Substantia nigra (tissue), 51 donors: ENCODE measurements at places on chromosomes 1 and 21.

GRCh38 chr1:215872658-215873057 is 305.6 kb downstream of the KCTD3 start:
- DNase-seq = no peak

DNA sequence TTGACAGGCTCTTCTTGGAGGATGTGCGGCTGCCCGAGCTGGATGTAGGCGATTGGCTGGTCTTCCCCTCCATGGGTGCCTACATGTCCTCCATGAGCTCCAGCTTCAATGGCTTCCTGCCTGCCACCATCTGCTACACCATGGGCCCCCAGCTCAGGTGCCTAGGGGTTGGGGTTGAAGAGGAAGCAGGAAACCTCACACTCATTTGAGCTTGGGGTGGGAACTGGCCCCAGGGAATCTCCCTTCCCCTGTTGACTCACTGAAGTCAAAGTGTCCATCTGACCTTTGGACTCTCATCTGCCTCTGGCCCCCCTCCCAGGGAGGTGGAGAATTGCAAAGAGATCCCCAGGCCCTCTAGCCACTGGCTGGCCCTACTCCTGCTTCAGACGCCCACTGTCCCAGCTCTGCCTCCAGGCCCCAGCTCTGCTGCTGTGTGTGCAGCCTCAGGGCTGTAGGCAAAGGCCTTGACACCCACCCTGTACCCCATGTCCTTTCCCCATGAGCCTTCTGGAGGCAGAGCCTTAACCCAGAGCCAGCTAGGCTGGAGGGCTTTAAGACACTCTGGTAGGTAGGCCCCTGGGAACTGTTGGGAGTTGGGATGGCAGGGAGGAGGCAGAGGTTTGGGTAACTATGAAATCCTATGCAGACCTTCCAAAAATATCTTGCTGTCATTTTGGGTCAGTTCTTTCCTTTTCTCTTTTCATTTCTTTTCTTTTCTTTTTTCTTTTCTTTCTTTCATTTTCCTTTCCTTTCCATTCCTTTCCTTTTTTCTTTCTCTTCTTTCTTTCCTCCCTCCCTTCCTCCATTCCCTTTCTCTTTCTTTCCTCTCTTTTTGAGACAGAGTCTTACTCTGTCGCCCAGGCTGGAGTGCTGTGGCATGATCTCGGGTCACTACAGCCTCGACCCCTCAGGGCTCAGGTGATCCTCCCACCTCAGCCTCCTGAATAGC is 66.9 kb upstream of the TINAGL1 start:
- no peak for DNase-seq

DNA sequence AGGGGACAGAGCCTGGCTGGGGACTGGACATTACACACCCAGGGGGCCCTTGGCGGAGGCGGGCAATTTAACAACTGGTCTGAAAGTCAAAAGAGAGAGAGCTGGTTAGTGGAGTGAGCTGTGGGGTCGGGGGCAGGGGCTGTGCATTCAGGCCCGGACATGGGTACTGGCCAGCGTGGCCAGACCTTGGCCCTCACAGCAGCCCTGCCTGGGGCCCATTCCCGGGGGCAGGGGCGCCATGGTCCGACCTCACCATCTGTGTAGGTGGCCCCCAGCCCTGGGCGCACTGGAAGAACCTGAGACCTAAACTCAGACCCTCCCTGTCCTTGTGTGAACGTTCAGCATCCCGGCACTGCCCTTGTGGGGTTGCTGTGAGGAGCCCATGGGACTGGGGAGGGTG is 5.0 kb downstream of the CLDN19 start:
- no peak for DNase-seq

- DNase-seq = no peak
Observed at GRCh38 chr1:3717041-3717714, 35.1 kb upstream of the CCDC27 start.

DNA sequence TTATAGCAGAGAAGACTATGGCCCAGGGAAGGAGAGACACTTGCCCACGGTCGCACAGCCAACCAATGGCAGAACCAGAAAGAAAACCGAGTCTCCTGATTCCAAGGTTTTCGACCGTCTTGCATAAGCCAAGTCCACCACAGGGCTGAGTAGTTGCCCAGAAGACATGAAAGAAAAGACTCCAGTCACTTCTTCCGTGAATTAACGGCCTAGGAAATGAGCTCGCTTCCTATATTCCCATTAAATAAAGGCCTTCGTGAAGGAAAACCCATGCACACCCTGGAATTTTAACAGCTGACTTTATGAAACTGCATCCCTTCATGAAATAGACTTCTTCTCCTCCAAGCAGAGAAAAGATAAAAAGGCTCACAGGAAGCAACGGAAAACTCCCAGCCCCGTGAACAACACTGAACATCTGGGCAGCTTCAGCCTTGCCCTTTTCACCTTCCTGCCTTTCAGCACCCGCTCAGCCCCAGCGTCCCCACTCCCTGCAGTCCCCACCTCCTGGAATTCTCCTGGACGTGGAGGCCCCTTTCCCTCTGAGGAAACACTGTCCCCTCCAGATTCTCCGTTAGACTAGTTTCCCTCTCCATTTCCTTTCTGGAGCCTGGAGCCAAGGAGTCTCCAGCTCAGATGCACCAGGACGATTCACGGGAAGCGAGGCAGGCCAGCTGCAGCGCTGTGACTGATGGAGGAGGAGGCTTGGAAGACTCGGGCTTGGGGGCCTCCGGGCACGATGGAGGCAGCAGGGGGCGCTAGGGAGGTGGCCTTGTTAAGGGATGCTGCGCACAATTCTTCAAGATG is 2.7 kb upstream of the MYOC start:
- peak; percentile 8 for DNase-seq

DNA sequence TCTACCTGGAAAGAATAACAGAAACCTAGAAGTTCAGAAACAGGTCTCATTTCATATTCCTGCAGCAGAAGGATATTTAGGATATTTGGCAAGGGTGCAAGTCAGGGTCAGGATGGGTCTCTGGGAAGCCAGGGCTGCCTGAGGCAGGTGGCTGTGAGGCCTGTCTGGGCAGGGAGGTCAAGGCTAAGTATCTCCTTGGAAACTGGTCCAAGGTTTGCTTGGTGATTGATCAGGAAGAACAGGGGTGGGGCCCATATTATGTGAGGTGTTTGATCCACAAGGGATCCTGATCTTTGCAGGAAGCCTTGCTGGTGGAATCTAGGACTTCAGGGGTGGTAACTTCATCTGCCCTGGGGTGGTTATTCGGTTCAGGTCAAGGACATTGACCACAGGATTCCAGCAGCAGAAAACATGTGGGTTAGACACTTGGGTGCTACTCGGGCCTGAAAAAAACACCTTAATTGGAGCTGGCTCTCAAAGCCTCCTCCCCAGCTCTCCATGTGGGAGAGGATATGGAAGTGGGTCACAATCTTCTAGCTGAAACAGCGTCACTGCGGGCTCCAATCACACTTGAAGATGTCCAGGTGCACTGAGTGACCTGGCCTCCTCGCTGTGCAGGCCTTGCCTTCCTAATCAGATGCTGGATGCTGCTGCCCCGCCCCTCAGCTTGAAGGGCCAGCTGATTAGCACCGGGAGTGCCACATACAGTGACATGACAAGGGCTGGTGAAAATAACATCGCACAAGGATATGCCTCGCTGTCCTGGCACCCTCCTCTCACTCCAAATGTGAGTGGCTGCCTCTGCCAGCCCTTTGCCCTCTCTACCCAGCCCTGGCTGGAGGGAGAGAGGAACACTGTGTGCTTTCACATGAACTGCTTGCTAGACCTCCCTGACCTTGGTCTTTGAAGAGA is 8.7 kb downstream of the CTNNBIP1 start:
- DNase-seq = no peak

- no peak for DNase-seq
Observed at GRCh38 chr1:52305417-52306226, 60.4 kb downstream of the CC2D1B start.

DNA sequence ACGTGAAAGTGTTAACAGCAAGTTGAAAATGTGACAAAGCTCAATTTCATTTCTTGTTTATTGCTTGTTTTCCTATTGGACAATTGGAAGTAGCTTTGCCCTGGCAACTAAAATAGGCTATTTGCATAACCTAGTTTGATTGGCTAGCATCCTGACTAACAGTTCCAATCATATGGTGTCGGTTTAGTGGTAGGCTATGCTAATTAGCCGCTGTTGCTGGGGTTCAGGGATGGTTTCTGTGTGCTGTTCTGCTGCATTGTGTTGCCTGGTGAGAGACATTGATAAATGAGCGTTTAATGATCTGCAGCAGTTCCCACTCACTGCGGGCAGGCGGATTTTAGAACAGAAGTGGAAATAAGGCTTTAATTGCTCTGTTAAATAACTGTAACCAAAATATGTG is 68.5 kb downstream of the DYRK1A start:
- DNase-seq = peak; percentile 56

- DNase-seq = no peak
Observed at GRCh38 chr1:177975588-177976495, 6.0 kb upstream of the SEC16B start.

DNA sequence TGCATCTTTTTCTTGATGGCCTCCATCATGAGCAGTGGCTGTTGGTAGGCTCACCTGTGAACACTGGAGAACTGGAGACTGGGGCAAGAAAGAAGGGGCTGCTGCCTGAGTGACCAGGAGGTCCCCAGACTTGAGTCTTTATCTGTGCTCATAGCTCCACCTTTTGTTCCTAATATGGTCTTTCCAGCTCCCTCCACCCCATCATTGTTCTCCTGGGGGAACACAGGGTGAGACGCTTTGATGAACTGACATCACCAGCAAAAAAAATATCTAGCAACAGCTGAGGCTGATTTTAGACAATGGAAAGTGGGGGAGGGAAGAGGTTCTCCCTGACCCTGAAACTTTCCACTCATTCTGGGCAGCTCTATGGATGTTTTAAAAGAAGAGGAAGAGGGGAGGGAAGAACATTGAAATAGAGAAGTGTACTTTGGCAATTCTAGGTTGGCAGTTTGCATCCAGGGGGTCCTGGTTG is at the start of gene TPM3:
Gene TPM3, minus strand, starts transcription at position 111 of the 472 bp plus-strand sequence. Its CDS starts 82 bp downstream, at position 29.
- DNase-seq = no peak

DNA sequence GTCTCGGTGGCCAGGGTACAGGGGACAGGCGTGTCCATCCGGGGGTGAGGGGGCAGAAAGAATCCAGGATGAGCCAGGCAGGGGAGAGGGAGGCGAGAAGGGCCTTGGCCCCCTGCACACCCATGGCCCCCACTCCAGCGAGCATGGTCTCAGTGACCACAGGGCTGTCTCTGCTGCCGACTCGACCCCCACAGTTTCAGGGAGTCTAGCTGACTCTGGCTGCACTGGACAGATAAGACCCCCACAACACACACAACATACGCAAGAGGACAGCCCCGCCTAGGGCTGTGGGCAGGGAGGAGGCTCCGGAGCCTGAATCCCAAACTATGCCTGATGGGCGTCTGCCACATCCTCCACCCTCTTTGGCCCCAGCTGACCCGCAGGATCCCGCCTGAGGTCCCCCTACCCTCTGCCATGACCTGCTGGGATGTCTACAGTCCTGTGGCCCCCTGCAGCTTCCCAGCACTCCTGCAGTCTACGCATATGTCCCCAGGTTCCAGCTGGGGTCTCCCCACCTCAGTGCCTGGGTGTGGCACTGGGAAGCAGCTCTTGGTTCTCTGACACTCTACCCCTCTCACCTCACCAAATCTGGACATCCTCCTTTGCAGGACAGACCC is 22.0 kb downstream of the WNT9A start:
- no peak for DNase-seq

DNA sequence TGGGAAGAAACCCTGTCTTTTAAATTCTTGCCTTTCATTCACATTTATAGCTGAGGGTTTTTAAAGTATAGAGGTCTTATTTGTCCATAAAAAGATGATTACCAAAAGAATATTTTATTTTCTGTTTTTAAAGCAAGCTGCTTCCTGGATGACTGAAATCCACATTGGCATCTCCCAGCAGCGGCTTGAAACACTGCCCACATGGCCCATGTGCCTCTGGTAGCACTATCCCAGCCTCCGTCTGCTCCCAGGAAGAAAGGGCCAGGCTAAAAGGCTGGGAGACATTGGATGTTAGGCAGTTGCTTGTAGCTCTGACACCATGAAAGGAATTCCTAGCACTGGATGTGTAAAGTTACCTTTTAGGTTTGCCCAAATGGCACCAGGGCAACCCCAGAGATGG is 169.9 kb upstream of the CACNA1E start:
- no peak for DNase-seq

GRCh38 chr1:44650159-44650831 is 24.0 kb downstream of the TMEM53 start:
- peak; percentile 15 for DNase-seq

- DNase-seq = no peak
Observed at GRCh38 chr1:8476006-8476405, 158.1 kb downstream of the SLC45A1 start.

DNA sequence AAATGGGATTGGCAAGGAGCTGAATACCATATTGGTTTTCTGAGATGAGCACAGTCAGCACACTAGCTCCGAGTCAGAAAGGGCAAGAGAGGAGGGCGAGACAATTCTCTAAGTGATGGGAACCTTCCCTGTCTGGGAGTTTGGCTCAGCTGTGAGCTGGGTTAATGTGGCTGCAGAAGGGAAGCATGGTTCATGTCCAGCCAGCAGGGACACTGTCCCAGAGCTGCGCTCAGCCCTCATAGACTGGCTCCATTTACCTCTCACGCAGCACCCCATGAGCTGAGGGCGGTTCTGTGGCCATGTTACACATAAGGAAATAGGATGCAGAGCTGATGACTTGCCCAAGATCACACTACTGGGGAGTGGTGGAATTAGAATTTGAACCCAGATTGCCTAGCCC is 15.7 kb upstream of the CPT2 start:
- DNase-seq = no peak

- DNase-seq = no peak
Observed at GRCh38 chr1:232421143-232421796, 208.7 kb downstream of the SIPA1L2 start.

DNA sequence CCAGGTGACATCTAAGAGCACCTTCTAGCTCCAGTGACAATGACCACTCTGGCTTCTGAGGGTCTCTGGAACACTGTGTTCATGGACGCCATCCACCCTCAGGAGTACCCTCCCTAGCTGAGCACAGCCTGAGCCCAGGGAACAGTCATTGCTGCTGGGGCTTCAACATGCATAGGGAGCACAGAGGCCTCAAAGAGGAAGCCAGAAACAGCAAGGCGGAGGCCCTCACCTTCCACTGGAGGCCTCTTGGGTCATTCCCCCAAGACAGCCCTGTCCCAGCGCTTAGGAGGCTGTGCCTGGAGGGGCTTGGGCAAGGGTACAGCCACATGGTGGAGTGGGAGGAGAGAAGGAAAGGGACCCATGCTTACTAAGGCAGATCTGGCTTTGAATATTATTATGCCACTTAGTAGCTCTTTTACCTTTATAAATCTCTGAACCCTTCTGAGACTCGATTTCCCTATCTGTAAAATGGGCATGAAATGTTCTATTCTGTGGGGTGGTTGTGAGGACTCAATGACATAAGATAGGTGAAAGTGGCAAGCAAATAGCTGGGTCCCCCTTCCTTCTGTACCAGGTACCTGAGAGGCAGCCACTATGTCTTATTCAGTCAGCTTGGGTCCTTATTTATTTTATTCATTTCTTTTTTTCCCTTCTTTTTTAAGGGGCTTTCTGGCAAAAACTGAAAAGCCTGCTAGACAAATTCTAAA is 32.8 kb downstream of the PTAFR start:
- DNase-seq = no peak

GRCh38 chr1:198174297-198174696 is 17.5 kb downstream of the NEK7 start:
- DNase-seq = no peak

- DNase-seq = no peak
Observed at GRCh38 chr1:75643460-75643859, 32.5 kb upstream of the SLC44A5 start.

GRCh38 chr1:107965110-107965991 is at the start of gene VAV3:
Gene VAV3 (minus strand): TSS chr1:107965180. CDS start chr1:107964869, 311 bp downstream.
- peak; percentile 36 for DNase-seq
